Ovary (tissue), 10 donors: ENCODE measurements at places on chromosomes 12 and 14. TPM values are rescaled to one million over a fixed set of nuclear protein-coding genes. Genes with fewer than 3 reads are reported as not detected.

Gene DNAI7
- 2.1 TPM for total RNA-seq

Gene SERPINA12
- not detected for total RNA-seq

Gene ESPL1
- total RNA-seq = 0.20 TPM

Gene CGRRF1
- total RNA-seq = 20.3 TPM

Gene C12orf56
- not detected for total RNA-seq

Gene DAZAP2
- total RNA-seq = 136 TPM

Gene RAD9B
- total RNA-seq = 2.3 TPM

Gene INHBC
- not detected for total RNA-seq

Gene TAS2R19
- total RNA-seq = 3.4 TPM

Gene STAB2
- total RNA-seq = 9.3 TPM

Gene KRT6C
- not detected for total RNA-seq

Gene PGF
- not detected for total RNA-seq

Gene AKAP3
- 1.6 TPM for total RNA-seq

Gene TAS2R14
- total RNA-seq = 3.0 TPM

Gene DENR
- 34.0 TPM for total RNA-seq

Gene TMEM63C
- total RNA-seq = 0.25 TPM

Gene BCL11B
- total RNA-seq = 0.43 TPM

Gene ACRBP
- total RNA-seq = 2.4 TPM

Gene FOS
- total RNA-seq = 2,019 TPM

Gene FAM90A1
- total RNA-seq = 0.37 TPM

Gene SLC35E3
- total RNA-seq = 12.3 TPM

Gene SSPN
- 64.3 TPM for total RNA-seq

Gene MLEC
- total RNA-seq = 101 TPM

Gene UNG
- 23.9 TPM for total RNA-seq

Gene GRIN2B
- 0.11 TPM for total RNA-seq

Gene MANSC1
- 14.1 TPM for total RNA-seq

Gene INSM2
- total RNA-seq = 0.11 TPM

Gene SLC4A8
- total RNA-seq = 7.5 TPM

Gene RND1
- 3.8 TPM for total RNA-seq

Gene STAC3
- 1.3 TPM for total RNA-seq

Gene STON2
- total RNA-seq = 13.3 TPM

Gene CNTN1
- total RNA-seq = 30.9 TPM

Gene PLEKHH1
- 3.9 TPM for total RNA-seq

Gene SLC17A8
- total RNA-seq = not detected

Gene CD69
- total RNA-seq = 7.8 TPM

Gene CCDC88C
- 3.9 TPM for total RNA-seq

Gene SERPINA1
- total RNA-seq = 15.1 TPM

Gene RASAL1
- total RNA-seq = not detected

Gene SERPINA10
- not detected for total RNA-seq

Gene ZC3H14
- total RNA-seq = 60.3 TPM

Gene KCNH5
- not detected for total RNA-seq

Gene PTGER2
- 0.86 TPM for total RNA-seq

Gene APOF
- total RNA-seq = not detected

Gene BCL2L14
- not detected for total RNA-seq

Gene PRPF39
- total RNA-seq = 45.0 TPM

Gene VRTN
- total RNA-seq = not detected

Gene PTPRO
- 2.1 TPM for total RNA-seq

Gene INHBE
- total RNA-seq = not detected

Gene DEGS2
- total RNA-seq = 0.48 TPM

Gene CCDC175
- total RNA-seq = not detected

Gene SLC39A5
- 0.84 TPM for total RNA-seq
